ENCODE measurements at places on chromosomes 4 and X. TPM values are rescaled to one million over a fixed set of nuclear protein-coding genes. Genes with fewer than 3 reads are reported as not detected.

The TMEM154 gene
- total RNA-seq = 0.33 TPM

The GC gene
- not detected for total RNA-seq

DNA sequence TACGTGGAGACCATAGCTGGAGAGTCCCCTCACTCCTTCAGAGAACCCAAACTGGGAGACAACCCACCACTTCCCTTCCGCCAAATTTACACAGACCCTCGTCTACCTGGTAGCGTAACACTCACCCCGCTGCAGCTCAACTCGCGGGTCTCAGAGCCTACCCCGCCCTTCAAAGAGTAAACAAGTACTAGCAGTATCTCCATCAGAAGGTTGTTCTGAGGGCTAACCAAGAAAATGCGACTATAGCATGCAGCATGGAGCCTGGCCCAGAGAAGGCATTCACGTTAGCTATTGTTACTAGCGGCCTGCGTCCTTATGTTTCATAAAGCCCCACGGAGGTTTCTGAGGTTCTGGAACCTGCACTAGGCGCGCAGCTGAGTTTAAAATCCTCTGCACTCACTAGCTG lies 531 bp upstream of the MANBA start:
- peak; percentile 5 for DNase-seq

DNA sequence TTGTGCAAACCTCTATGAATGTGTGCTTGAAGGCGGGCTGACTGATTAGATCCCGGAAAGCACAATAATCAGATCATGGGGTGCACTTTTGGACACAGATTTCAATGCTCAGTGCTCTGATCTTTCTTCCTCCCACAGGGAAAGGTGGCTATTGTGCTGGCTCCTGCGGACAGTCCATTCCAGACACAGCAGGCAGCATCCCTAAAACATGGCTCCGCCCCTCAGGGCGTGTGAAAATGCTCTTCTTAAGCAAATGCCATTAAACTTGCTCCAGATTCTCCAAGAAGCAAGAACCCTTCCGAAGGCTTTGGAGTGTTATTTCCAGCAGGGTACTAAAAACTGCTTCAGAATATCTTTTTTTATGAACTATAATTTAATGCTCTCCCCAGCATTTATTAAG lies 100.0 kb downstream of the SLC2A9 start:
- no peak for DNase-seq

DNA sequence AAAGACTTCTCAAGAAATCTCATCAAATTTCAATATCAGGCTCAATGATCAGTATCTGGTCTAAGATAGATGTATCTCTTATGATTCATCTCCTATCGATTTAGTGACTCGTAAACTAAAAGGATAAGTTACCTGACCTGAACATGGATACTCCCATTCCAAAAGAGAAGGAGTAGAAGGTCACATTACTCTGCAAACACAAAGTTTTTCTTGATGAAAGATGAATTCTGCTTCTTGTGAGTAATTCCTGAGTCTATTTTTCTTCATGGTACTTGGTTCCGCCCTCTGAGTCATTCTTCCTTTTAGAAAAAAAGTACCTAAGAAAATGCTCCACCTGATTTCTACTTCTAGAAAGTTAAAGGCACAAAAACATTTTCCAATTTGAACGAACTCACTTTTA lies 223.1 kb upstream of the SLIT2 start:
- no peak for DNase-seq

- no peak for DNase-seq
These were observed 280.9 kb downstream of the STIM2 start for GRCh38 chr4:27141530-27141929.

Measured in SJCRH30 (cell line).